ENCODE measurements at places on chromosomes 5 and 9.
A peak's percentile ranks its signal among the peaks of the same experiment; 100 is the strongest.

GRCh38 chr9:109733690-109734089, 46.3 kb upstream of the PALM2AKAP2 start:
- no peak for DNase-seq

GRCh38 chr5:122368510-122369251, 56.6 kb downstream of the SNCAIP start:
- DNase-seq, result no peak

GRCh38 chr5:149367249-149367971, 9.6 kb downstream of the PCYOX1L start:
- no peak for DNase-seq

GRCh38 chr5:131281133-131281867, 17.4 kb downstream of the CDC42SE2 start:
- no peak for DNase-seq

- no peak for DNase-seq
Observed at GRCh38 chr5:9198394-9198793, 347.5 kb downstream of the SEMA5A start.

- DNase-seq, result no peak
Observed at GRCh38 chr9:137396227-137396626, 26.7 kb downstream of the EXD3 start.

GRCh38 chr5:72509401-72509800, 2.2 kb upstream of the ZNF366 start:
- DNase-seq, result peak; percentile 88

- DNase-seq, result no peak
Observed at GRCh38 chr9:76215066-76215465, 179.2 kb downstream of the RFK start.

DNA sequence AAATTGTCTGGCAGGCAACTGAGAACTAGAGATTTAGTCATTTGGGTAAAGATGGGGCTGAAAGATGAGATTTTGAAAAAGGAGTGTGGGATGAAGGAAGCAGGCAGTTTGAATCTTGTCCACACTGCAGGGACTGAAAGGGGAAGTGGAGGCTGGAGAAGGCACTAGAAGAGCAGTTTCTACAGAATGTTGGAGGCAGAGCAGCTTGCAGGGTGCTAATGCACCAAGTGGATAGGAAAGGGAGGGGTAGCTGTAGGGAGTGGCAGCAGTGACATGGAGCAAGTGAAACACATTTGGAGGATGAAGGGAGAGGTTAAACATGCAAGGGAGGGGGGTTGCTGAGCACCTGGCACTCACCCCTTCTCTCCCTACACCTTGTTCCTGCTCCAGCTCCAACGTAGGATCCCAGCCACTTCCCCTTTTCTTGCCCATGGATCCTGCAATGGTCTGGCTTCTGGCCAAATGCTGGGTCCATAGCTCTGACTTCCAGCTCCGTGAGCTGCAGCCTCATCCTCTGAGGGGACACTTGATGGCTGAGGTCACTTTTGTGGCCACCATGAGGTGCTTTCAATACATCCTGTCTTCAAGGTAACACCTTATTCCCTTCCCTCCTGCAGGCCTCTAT, 30.0 kb upstream of the FGD3 start:
- DNase-seq, result no peak

DNA sequence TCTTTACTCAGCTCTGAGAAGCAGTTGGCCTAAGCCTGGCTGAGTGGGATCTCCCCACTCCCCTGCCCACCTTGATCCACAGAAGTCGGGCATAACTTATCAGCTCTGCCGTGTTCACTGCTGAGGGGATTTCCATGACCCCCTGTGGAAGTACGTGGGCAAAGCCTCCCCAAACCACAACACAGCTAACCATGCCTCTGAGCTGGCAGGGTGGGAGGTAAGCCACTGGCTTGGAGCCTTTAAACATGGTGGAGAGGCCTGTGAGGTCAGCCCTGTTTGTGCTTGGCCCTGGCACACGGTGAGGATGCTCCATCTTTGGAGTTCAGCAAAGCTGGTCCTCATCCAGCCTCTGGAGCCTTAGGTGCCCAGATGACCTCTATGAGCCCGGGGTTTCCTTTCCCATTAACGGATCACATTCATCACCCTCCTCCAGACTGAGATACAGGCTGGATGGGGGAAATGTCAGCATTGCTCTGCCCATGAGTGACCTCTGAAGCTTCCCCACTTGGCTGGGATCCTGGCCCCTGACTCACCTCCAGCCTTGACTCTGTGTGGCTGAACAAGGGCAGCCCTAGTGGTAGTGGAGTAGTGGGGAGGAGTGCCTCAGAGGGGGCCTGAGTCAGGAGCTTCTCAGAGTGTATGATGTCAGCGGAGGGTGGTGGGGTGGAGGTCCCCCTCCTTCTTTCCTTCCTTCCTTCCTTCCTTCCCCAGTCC, 6.2 kb downstream of the PDLIM4 start:
- DNase-seq, result peak; percentile 73

GRCh38 chr5:7209658-7210057, 186.3 kb upstream of the ADCY2 start:
- no peak for DNase-seq

DNA sequence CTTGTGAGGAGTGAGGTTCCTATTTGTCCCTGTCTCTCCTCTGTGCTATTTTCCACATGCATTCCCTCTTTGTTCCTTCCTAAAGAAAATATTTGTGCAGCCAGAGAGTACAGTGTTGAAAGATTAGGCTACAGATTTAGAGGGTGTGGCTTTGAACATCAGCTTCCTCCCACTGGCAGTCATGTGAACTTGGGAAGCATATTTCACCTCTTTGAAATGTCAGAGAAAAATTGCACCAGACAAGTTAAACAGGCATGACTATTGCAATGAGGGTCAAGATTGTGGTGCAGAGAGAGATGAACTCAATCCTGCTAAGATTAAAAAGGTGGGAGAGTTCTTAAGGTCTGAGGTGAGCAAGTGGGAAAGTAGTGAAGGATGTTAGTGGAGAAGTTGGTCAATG, 641.0 kb downstream of the DNAH5 start:
- DNase-seq, result no peak

GRCh38 chr5:125186911-125187375, 440.5 kb upstream of the ZNF608 start:
- no peak for DNase-seq

- no peak for DNase-seq
Observed at GRCh38 chr5:140965905-140966292, 377 bp upstream of the PCDHAC2 start.

- no peak for DNase-seq
Observed at GRCh38 chr5:115838885-115839518, 2.4 kb downstream of the ATG12 start.

DNA sequence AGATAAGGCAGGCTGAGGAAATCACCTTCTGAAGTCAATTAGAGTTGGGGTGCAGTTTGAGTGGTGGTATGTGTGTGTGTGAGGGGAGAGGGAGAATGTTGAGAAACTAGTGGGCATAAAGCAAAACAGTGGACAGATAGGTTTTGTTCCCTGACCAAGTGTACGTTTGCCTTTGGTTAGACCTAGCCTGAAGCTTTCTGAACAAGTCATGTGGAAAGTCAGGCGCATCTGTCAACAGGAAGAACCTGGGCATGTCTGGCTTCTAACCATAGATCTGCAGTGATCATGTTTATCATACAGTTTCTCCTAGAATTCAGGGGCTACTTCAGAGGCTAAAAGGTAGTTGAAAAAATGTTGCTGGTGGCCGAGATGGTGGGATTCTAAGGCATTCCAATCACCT, 143.2 kb upstream of the PCA3 start:
- no peak for DNase-seq

GRCh38 chr9:125579030-125579932, 127.7 kb downstream of the MAPKAP1 start:
- DNase-seq, result no peak

DNA sequence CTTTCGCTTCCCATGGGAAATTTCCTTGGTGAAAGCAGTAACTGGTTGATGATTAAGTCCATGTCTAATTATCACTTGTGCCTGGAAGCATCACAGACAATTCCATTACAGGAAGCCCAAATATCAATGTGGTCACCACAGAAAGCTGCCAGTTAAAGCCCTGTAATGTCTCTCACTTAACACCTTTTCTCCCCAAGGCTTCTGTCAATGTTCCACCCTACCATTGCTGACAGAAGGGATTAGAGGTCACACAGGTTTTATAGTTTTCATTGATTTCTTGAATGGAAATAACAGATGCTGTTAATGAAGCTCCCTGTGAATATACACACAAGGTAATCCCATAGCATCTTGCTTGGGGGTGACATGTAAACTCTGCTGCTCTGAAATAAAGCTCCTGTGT, 279.2 kb downstream of the COX7C start:
- no peak for DNase-seq

- no peak for DNase-seq
Observed at GRCh38 chr5:160760008-160760407, 92.0 kb downstream of the ATP10B start.

- no peak for DNase-seq
Observed at GRCh38 chr5:1406681-1407640, 38.3 kb downstream of the SLC6A3 start.

GRCh38 chr9:135315572-135315971, 164.0 kb upstream of the PPP1R26 start:
- DNase-seq, result no peak

DNA sequence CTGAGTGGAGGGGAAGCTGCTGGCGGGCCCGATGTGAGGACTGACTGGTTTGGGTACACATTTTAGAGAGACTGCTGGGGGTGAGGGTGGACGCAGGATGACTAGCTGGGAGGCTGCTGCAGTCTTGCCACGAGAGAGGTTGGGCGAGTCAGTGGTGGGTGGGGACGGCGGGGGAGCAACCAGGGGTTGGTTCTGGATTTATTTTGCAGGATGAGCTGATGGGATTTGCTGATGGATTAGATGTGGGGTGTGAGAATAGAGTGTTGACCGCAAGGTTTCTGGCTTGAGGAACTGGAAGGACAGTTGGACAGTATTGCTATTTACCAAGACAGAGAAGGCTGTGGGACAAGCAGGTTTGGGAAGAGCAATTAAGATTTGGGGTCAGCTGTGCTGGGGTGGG, 5.8 kb upstream of the NDST1 start:
- DNase-seq, result no peak
